ENCODE measurements at places on chromosomes 5 and 9. TPM values are rescaled to one million over a fixed set of nuclear protein-coding genes. Genes with fewer than 3 reads are reported as not detected.

- no peaks in the 10 kb centered on the region for H3K36me3 ChIP-seq
- H3K4me1 ChIP-seq = no peaks in the 10 kb centered on the region
- no peaks in the 10 kb centered on the region for H3K27me3 ChIP-seq
Measured at GRCh38 chr5:53825016-53825415, 264.6 kb downstream of the NDUFS4 start.

DNA sequence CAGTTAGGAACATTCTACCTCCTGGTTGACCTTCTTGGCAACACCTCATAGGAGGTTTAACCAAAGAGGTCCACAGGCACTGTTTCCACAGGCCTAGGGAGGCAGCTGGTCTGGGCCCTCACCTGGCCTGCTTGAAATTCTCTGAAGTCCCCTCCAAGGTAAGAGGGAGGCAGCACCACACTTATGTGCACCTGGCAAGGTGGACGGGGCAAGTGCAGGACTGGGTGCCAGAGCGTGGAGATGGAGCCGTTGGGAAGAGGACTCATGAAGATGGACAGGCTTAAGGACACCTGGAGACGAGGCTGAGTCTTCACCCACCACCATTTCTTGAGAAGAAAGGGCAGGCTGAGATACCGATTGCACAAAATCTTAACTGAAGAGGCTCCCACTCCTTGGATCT lies 6.6 kb upstream of the BARHL1 start:
- DNase-seq = no peak
- H3K4me3 ChIP-seq = no peak overlapping the region
- no peaks in the 10 kb centered on the region for H3K4me1 ChIP-seq
- H3K27me3 ChIP-seq = peaks cover 44% of the 10 kb centered on the region

- H3K36me3 ChIP-seq = no peaks in the 10 kb centered on the region
- peaks cover 5% of the 10 kb centered on the region for H3K27me3 ChIP-seq
- no peak overlapping the region for H3K4me3 ChIP-seq
- no peak for DNase-seq
- no peak overlapping the region for H3K27ac ChIP-seq
Measured at GRCh38 chr5:178090856-178091255, 22.5 kb upstream of the N4BP3 start.

DNA sequence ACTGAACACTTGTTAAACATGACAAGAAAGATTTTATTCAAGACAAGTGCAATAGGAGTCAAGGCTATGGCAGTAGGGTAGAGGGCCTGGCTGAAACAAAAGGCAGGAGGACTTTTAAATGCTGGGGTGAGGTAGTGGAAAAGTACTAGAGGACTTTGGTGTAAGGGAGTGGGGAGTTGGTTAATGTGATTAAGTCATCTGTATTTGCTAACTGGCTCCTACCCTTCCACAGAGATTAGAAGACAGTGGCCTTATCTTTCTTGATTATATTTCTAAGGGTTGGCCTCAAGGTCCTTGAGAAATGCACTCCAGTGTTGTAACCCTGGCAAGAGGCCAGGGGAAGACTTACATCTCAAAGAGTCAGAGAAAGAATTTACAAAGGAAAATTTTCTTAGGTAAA lies 160.2 kb upstream of the FTMT start:
- peaks cover 21% of the 10 kb centered on the region for H3K4me1 ChIP-seq
- peak overlapping the region; percentile 62 for H3K27ac ChIP-seq
- peak; percentile 65 for DNase-seq
- H3K4me3 ChIP-seq = no peak overlapping the region
- H3K36me3 ChIP-seq = no peaks in the 10 kb centered on the region
- no peaks in the 10 kb centered on the region for H3K27me3 ChIP-seq

The COL15A1 gene
- polyA plus RNA-seq = 61.2 TPM

Data from adrenal gland (tissue), 19 donors.